ENCODE measurements at places on chromosomes 3 and 15. TPM values are rescaled to one million over a fixed set of nuclear protein-coding genes. Genes with fewer than 3 reads are reported as not detected.
A peak's percentile ranks its signal among the peaks of the same experiment; 100 is the strongest.

GRCh38 chr3:156674046-156674910, at the start of gene TIPARP:
Gene TIPARP (plus strand): TSS chr3:156674590. CDS start chr3:156677698, 3,108 bp downstream.
- DNase-seq, result peak; percentile 100

- DNase-seq, result no peak
Observed at GRCh38 chr15:44593042-44593736, 56.2 kb downstream of the EIF3J start.

GRCh38 chr15:39488516-39488915, 92.4 kb upstream of the THBS1 start:
- no peak for DNase-seq

The FBXL2 gene
- 11.5 TPM for total RNA-seq

DNA sequence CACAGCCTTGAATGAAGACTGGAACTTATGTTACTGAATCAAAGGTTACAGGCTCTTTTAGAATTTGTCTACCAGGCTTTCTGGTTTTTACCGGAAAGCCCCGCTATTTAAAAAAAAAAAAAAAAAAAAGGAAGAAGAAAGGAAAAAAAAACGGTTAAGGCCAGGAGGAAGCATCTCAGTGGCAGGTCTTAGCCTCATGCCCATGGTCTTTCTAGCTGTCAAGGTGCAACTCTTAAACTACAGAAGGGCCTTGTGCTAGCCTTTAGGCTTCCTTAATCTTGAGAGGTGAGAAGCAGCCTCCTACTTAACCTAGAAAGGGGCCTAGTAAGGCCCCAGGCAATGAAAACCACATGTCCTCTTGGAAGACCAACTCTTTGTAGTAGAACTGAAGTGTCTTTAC, 77.5 kb downstream of the TBC1D5 start:
- no peak for DNase-seq

Data from Calu3 (cell line).